Activated T-helper 2 cell treated with anti-CD3 and anti-CD28 coated beads, Interferon-gamma antibody, Interleukin-2, Interleukin-4, amounts not matched to agents 10 μg/mL and 5 μg/mL and 100 μg/mL, durations not matched to agents 14 hours and 24 hours and 36 hours (primary cell): ENCODE measurements at places on chromosomes 2 and 18.

DNA sequence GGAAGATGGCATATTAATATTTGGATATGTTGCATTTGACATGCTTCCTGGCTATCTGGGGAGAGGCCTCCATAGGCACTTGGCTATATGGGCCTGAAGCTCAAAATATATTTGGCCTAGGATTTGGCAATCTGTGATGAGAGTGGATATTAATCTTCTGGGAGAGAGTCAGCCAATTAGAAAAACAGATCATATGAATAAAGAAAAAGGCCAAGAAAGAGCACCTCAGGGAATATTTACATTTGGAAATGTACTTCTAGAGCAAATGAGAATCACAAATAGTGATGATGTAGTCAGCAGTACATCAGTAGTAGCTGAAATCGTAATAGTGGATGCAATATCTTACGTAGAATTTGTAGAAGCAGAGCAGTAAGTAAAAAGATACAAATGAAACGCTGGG is 277.0 kb downstream of the CTNNA2 start:
- H3K4me1 ChIP-seq, result no peaks in the 10 kb centered on the region
- H3K27ac ChIP-seq, result no peak overlapping the region
- no peak for DNase-seq
- no peaks in the 10 kb centered on the region for H3K36me3 ChIP-seq
- H3K4me3 ChIP-seq, result no peak overlapping the region

DNA sequence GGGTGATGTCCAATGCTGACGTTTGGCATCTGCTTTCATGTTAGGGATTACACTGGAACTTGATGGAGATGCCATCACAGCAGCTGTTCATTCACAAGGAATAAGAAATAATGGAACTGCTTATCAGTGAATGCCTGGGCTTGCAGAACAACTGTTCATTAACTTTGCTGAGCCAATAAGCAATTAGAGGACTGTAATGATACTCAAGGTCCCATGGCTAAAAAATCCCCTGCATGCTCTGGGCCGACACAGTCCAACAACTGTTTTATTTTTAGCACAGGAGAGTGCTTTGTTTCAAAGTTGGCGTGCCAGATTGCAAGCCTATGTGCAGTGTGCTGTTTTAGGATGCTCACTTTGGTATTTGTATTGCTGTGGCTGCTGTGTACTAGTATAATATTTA is 408.0 kb upstream of the RGPD4 start:
- no peaks in the 10 kb centered on the region for H3K4me1 ChIP-seq
- H3K4me3 ChIP-seq, result no peak overlapping the region
- no peaks in the 10 kb centered on the region for H3K36me3 ChIP-seq
- H3K27me3 ChIP-seq, result no peaks in the 10 kb centered on the region
- H3K27ac ChIP-seq, result no peak overlapping the region

GRCh38 chr18:22998344-22998743 is 65.2 kb downstream of the RBBP8 start:
- no peak for DNase-seq
- peaks cover 10% of the 10 kb centered on the region for H3K4me1 ChIP-seq
- H3K36me3 ChIP-seq, result peaks cover 54% of the 10 kb centered on the region
- no peak overlapping the region for H3K4me3 ChIP-seq
- H3K27me3 ChIP-seq, result no peaks in the 10 kb centered on the region
- peak overlapping the region; percentile 5 for H3K27ac ChIP-seq

GRCh38 chr2:9617749-9618148 is 13.0 kb downstream of the YWHAQ start:
- H3K27ac ChIP-seq, result peak overlapping the region; percentile 29
- peaks cover 75% of the 10 kb centered on the region for H3K36me3 ChIP-seq
- DNase-seq, result no peak
- peaks cover 80% of the 10 kb centered on the region for H3K4me1 ChIP-seq

DNA sequence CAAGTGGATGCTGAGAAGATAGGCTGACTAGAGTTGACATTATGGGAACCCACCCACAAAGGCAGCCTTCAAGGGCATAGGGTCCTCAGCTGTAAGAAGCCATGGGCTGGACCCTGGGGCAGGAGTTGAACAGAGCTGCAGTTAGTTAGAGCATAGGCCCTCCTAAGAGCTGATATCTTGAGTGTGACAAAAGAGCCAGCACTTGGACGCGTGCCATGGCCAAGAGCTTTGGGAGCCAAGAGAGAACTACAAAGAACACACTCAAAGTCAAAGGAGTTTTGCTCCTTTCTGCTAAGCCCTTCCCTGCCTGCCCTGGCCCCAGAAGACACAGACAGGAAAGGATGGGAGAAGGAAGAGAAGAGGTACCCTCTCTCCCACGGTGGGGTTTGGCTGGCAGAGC is 29.9 kb upstream of the AGAP1 start:
- no peaks in the 10 kb centered on the region for H3K4me1 ChIP-seq
- H3K27ac ChIP-seq, result no peak overlapping the region
- no peak for DNase-seq
- no peaks in the 10 kb centered on the region for H3K36me3 ChIP-seq

DNA sequence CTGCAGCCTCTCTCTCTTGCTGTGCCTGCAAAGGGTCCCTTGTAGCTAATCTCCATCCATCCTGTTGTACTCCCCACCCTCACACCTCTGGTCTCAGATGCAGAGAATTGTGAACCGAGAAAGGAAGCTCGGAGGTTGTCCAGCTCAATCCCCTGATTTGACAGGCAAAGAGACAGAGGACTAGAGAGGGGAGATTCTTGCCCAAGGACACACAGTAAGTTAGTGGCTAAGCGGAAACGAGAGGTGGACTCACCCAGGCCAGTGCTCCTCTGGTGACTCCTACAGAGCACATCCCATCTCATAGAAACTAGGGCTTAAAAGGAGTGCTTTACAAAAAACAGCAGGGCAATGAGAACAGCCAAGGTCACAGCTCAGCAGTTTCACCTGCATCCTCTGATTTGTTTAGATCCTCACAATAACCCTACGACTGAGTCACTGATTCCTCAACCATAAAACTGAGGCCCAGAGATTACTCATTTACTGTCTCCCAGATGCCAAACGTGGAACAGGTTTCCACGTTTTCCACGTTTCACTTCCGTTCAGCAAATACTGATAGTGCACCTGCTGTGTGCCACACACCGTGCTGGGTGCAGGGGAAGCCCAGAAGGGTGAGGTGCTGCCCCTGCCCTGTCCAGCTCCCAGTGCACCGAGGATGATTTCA is 22.1 kb downstream of the EHD3 start:
- no peak overlapping the region for H3K27ac ChIP-seq
- DNase-seq, result no peak
- no peaks in the 10 kb centered on the region for H3K27me3 ChIP-seq
- H3K36me3 ChIP-seq, result no peaks in the 10 kb centered on the region
- H3K4me1 ChIP-seq, result no peaks in the 10 kb centered on the region

- no peak for DNase-seq
- H3K27me3 ChIP-seq, result no peaks in the 10 kb centered on the region
- H3K4me3 ChIP-seq, result no peak overlapping the region
- H3K4me1 ChIP-seq, result no peaks in the 10 kb centered on the region
- H3K36me3 ChIP-seq, result no peaks in the 10 kb centered on the region
Measured at GRCh38 chr2:183255411-183255810, 131.2 kb downstream of the NUP35 start.

GRCh38 chr18:26863921-26864497 is 1.5 kb downstream of the AQP4 start:
- no peak overlapping the region for H3K27ac ChIP-seq
- H3K4me1 ChIP-seq, result peaks cover 2% of the 10 kb centered on the region
- peaks cover 23% of the 10 kb centered on the region for H3K27me3 ChIP-seq
- H3K36me3 ChIP-seq, result no peaks in the 10 kb centered on the region
- DNase-seq, result no peak
- H3K4me3 ChIP-seq, result no peak overlapping the region

- peaks cover 51% of the 10 kb centered on the region for H3K36me3 ChIP-seq
- H3K27ac ChIP-seq, result no peak overlapping the region
- no peaks in the 10 kb centered on the region for H3K27me3 ChIP-seq
- H3K4me1 ChIP-seq, result peaks cover 14% of the 10 kb centered on the region
- no peak for DNase-seq
Measured at GRCh38 chr2:85619617-85620016, 3.6 kb downstream of the USP39 start.

DNA sequence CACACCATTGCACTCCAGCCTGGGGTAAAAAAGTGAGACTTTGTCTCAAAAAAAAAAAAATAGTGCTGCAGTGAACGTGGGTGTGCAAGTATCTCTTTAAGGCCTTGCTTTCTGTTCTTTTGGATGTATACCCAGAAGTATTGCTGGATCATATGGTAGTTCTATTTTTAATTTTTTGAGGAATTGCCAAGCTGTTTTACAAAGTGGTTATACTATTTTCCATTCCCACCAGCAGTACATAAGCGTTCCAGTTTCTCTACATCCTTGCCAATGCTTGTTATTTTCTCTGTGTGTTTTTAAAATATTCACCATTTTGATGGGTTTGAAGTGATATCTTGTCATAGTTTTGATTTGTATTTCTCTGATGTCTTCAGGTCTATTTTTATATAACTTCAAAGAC is 13.1 kb downstream of the ARMC9 start:
- H3K4me1 ChIP-seq, result no peaks in the 10 kb centered on the region
- H3K36me3 ChIP-seq, result no peaks in the 10 kb centered on the region
- DNase-seq, result no peak
- no peaks in the 10 kb centered on the region for H3K27me3 ChIP-seq
- no peak overlapping the region for H3K27ac ChIP-seq

DNA sequence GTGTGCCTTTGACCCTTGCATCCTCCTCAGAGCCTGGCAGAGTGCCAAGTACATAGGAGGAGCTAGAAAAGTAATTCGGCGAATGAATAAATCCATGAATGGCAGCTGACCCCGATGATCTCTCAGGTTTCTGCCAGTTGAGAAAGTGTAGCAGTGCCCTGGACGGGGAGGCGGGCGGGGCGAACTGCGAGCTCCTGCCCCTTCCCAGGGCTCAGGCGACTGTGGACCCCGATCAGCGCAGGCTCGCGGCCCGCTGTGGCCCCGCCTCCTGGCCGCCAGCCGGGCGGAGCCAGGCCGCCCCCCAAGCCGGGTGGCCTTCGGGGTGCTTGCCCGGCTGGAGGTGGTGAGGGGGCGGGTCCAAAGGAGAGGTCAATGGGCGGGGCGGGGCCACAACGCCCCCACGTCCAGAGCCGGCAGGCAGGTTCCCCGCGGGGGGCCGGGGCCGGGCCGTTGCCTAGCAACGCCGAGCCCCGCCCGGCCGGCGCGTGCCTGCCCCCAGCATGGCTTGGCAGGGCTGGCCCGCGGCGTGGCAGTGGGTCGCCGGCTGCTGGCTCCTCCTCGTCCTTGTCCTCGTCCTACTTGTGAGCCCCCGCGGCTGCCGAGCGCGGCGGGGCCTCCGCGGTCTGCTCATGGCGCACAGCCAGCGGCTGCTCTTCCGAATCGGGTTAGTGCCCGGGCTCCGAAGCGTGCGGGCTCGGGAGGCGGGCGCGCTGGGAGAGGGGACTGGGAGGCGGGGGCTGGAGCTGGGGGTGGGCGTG is 30.6 kb upstream of the TMBIM1 start:
- peak overlapping the region; percentile 82 for H3K4me3 ChIP-seq
- peaks cover 11% of the 10 kb centered on the region for H3K4me1 ChIP-seq
- no peaks in the 10 kb centered on the region for H3K36me3 ChIP-seq
- no peak overlapping the region for H3K27ac ChIP-seq
- H3K27me3 ChIP-seq, result peaks cover 28% of the 10 kb centered on the region

- no peak overlapping the region for H3K4me3 ChIP-seq
- peaks cover 68% of the 10 kb centered on the region for H3K36me3 ChIP-seq
- H3K27me3 ChIP-seq, result no peaks in the 10 kb centered on the region
- no peak overlapping the region for H3K27ac ChIP-seq
Measured at GRCh38 chr18:77098029-77098428, 34.6 kb downstream of the MBP start.

GRCh38 chr2:79180092-79180491 is 20.5 kb upstream of the REG3A start:
- no peaks in the 10 kb centered on the region for H3K4me1 ChIP-seq
- H3K27ac ChIP-seq, result no peak overlapping the region
- H3K36me3 ChIP-seq, result no peaks in the 10 kb centered on the region
- no peak overlapping the region for H3K4me3 ChIP-seq
- no peaks in the 10 kb centered on the region for H3K27me3 ChIP-seq
- no peak for DNase-seq

DNA sequence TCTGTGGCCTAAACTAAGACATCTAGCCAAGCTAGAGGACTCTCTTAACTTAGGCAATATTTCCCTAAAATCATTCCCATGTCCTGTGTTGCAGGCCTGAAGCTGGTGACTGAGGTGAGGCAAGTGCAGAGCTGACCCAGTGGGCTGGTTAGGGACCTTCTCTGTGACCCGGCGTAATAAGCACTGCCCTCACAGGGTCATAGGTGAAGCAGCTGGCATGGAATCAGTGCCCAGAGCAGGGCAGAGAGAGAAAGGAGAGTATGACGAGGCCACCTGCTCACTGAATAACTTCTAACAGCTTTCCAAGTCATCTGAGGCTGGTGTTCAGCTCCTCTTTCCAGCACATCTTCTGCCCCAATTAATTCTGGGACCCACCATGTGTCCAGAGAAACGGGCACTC is 197.0 kb downstream of the ANAPC1 start:
- H3K36me3 ChIP-seq, result no peaks in the 10 kb centered on the region
- H3K27me3 ChIP-seq, result peaks cover 38% of the 10 kb centered on the region
- no peak overlapping the region for H3K27ac ChIP-seq
- H3K4me1 ChIP-seq, result no peaks in the 10 kb centered on the region
- no peak overlapping the region for H3K4me3 ChIP-seq

GRCh38 chr18:36578871-36579710 is 249.7 kb downstream of the TPGS2 start:
- peaks cover 2% of the 10 kb centered on the region for H3K27me3 ChIP-seq
- no peak for DNase-seq
- peaks cover 2% of the 10 kb centered on the region for H3K4me1 ChIP-seq
- H3K36me3 ChIP-seq, result no peaks in the 10 kb centered on the region

GRCh38 chr2:203559641-203560040 is 24.5 kb upstream of the RAPH1 start:
- no peak for DNase-seq
- H3K27me3 ChIP-seq, result peaks cover 13% of the 10 kb centered on the region
- no peak overlapping the region for H3K27ac ChIP-seq
- H3K36me3 ChIP-seq, result no peaks in the 10 kb centered on the region

- peaks cover 18% of the 10 kb centered on the region for H3K36me3 ChIP-seq
- H3K27ac ChIP-seq, result peak within 1 kb of the TSS; percentile 83
- H3K4me1 ChIP-seq, result peaks cover 56% of the 10 kb centered on the region
- DNase-seq, result peak; percentile 56
- H3K27me3 ChIP-seq, result no peaks in the 10 kb centered on the region
Measured at GRCh38 chr2:85409845-85410583, at the start of gene CAPG. CAPG (minus strand) TSS chr2:85410366; CDS start chr2:85402145, 8,221 bp downstream.

GRCh38 chr2:222290736-222291484 is 7.9 kb downstream of the PAX3 start:
- peaks cover 93% of the 10 kb centered on the region for H3K27me3 ChIP-seq
- DNase-seq, result no peak
- no peak overlapping the region for H3K27ac ChIP-seq

GRCh38 chr2:54757500-54757899 is 34.0 kb downstream of the EML6 start:
- peaks cover 2% of the 10 kb centered on the region for H3K4me1 ChIP-seq
- no peaks in the 10 kb centered on the region for H3K36me3 ChIP-seq
- no peak overlapping the region for H3K27ac ChIP-seq
- H3K27me3 ChIP-seq, result peaks cover 14% of the 10 kb centered on the region
- no peak for DNase-seq
- H3K4me3 ChIP-seq, result no peak overlapping the region

DNA sequence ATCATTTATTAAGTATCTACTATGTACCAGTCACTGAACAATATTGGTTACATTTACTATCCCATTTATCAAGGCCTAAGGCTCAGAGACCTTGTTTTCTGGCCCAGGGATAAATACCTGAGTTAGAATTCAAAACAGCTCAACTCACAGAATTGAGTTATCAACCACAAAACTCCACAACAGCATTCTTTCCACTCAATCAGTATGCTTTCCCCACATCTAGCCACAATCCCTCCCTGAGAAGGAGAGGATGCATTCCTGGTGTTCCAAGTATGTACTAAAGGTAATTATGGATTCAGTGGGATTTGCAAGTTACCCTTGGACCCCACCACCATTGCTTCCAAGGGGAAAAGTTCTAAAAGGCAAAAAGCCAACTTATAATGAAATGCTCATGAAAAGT is 104.2 kb upstream of the PID1 start:
- H3K4me3 ChIP-seq, result no peak overlapping the region
- DNase-seq, result no peak
- no peaks in the 10 kb centered on the region for H3K36me3 ChIP-seq
- no peak overlapping the region for H3K27ac ChIP-seq
